ENCODE measurements at places on chromosomes 3 and 15.

DNA sequence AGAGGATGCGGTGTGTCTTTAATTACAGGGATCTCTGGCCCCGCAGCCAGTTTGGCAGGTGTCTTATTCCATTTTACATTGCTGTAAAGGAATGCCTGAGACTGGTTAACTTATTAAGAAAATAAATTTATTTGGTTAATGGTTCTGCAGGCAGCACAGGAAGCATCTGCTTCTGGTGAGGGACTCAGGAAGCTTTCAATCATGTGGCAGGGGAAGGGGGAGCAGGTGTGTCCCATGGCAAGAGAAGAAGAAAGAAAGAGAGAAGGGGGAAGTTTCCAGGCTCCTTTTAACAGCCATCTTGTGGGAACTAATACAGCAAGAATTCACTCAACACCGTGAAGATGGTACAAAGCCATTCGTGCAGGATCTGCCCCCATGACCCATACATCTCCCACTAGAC lies 128.0 kb upstream of the CRBN start:
- no peak for DNase-seq

GRCh38 chr3:147359177-147360050 lies 46.9 kb downstream of the ZIC4 start:
- DNase-seq, result no peak

DNA sequence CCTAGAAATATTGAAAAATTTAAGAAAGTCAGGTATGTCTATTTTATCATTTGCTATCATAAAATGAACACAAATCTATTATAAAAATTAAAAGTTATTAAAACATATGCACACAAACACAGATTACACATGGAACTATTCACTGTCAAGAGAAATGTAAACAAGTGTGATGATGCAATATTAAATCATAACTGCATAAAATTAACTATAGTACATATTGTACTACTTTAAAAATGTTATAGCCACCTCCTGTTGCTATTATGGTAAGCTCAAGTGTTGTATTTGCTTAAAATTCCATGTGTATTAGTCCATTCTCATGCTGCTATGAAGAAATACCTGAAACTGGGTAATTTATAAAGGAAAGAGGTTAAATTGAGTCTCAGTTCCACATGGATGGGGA lies 54.7 kb upstream of the CMC1 start:
- DNase-seq, result no peak

GRCh38 chr3:72163809-72164634 lies 379.1 kb upstream of the PROK2 start:
- no peak for DNase-seq

GRCh38 chr3:184537885-184538665 lies 23.5 kb upstream of the EPHB3 start:
- DNase-seq, result no peak

- DNase-seq, result no peak
Observed at GRCh38 chr3:135456108-135456790, 509.3 kb upstream of the PPP2R3A start.

GRCh38 chr3:37726525-37727290 lies 135.0 kb upstream of the CTDSPL start:
- no peak for DNase-seq

DNA sequence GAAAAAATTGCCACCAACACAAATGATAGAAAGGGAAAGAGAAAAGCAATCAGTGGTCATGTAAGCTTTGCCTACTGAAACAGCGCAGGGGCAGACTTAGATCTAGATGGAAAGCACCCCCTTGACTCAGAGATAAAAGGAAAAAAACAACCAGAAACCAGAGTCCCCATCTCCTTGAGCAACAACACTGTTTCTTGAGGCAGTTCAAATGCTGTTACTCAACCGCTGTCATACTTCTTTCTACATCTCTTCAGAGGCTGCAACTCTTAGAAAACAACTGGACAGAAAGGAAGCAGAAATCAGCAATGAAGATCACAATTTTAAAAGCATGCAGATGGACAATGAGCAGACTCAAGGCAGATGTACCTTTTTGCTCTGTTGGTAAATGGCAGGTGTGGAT lies 36.5 kb downstream of the FSIP1 start:
- no peak for DNase-seq

- DNase-seq, result peak; percentile 9
Observed at GRCh38 chr3:45688194-45688881, 858 bp upstream of the SACM1L start.

- DNase-seq, result no peak
Observed at GRCh38 chr3:148175214-148175613, 522.5 kb upstream of the AGTR1 start.

- DNase-seq, result no peak
Observed at GRCh38 chr15:77354063-77354462, 65.8 kb downstream of the PEAK1 start.

- DNase-seq, result no peak
Observed at GRCh38 chr3:193974191-193974652, 161.7 kb upstream of the HES1 start.

Data from T-helper 9 cell (primary cell).